ENCODE measurements at places on chromosomes 4 and X. TPM values are rescaled to one million over a fixed set of nuclear protein-coding genes. Genes with fewer than 3 reads are reported as not detected.

Gene IL13RA1
- total RNA-seq, result 24.8 TPM

Gene POU4F2
- not detected for total RNA-seq

Gene MAP7D2
- 0.29 TPM for total RNA-seq

Gene VBP1
- 62.2 TPM for total RNA-seq

Gene CLNK
- not detected for total RNA-seq

Gene ERCC6L
- total RNA-seq, result 0.06 TPM

Gene RAI2
- total RNA-seq, result 44.2 TPM

Gene LRP2BP
- 1.7 TPM for total RNA-seq

Gene PHEX
- 0.08 TPM for total RNA-seq

Gene PCYT1B
- total RNA-seq, result 2.3 TPM

Gene DDIT4L
- 2.7 TPM for total RNA-seq
